ENCODE measurements at places on chromosomes 13 and 19.

DNA sequence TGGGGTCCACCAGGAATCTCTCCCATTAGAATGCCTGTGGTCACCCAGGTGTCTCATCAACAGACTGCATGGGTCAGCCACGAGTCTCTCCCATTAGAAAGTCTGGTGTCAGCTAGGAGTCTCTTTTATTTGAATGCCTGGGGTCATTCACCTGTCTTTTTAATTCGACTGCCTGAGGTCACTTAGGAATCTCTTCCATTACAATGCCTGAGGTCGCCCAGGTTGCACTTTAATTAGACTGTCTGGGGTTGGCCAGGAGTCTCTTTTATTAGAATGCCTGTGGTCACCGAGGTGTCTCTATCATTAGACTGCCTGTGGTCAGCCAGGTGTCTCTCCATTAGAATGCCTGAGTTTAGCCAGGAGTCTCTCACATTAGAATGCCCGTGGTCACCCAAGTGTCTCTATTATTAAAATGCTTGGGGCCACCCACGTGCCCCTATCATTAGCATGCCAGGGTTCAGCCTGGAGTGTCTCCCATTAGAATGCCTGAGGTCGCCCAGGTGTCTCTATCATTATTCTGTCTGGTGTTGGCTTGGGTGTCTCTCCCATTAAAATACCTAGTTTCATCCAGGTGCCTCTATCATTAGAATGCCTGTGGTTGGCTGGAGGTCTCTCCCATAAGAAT lies 1474.3 kb downstream of the UQCRFS1 start:
- H3K4me1 ChIP-seq = no peaks in the 10 kb centered on the region
- H3K27me3 ChIP-seq = no peaks in the 10 kb centered on the region
- peaks cover 56% of the 10 kb centered on the region for H3K36me3 ChIP-seq
- H3K27ac ChIP-seq = no peak overlapping the region

DNA sequence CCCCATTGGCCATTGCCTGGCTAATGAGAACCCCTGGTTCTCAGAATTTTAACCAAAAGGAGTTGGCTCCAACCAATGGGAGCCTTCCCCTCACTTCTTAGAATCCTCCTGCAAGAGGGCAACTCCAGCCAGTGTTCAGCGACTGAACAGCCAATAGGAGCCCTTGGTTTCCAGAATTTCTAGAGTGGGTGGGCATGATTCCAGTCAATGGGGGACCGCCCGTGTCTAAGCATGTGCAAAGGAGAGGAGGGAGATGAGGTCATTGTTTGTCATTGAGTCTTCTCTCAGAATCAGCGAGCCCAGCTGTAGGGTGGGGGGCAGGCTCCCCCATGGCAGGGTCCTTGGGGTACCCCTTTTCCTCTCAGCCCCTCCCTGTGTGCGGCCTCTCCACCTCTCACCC lies 9.5 kb upstream of the SWSAP1 start:
- H3K27ac ChIP-seq = no peak overlapping the region
- no peaks in the 10 kb centered on the region for H3K4me1 ChIP-seq
- H3K4me3 ChIP-seq = no peak overlapping the region
- no peaks in the 10 kb centered on the region for H3K27me3 ChIP-seq
- H3K36me3 ChIP-seq = no peaks in the 10 kb centered on the region
- DNase-seq = no peak

DNA sequence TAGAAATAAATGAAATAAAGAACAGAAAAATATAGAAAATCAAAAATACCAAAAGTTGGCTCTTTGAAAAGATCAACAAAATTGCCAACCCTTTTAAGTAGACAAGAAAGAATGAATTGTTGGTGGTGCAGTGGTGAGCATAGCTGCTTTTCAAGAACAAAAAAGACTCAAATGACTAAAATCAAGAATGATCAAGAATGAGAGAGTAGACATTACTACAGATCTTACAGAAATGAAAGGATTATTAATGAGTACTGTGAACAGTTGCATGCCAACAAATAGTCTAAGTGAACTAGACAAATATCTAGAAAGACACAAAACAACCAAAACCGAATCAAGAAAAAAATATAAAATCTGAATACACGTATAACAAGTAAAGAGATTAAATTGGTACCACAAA lies 53.9 kb downstream of the FNDC3A start:
- H3K27ac ChIP-seq = no peak overlapping the region
- H3K4me3 ChIP-seq = no peak overlapping the region
- no peaks in the 10 kb centered on the region for H3K4me1 ChIP-seq
- H3K27me3 ChIP-seq = no peaks in the 10 kb centered on the region
- H3K36me3 ChIP-seq = peaks cover 6% of the 10 kb centered on the region
- no peak for DNase-seq

DNA sequence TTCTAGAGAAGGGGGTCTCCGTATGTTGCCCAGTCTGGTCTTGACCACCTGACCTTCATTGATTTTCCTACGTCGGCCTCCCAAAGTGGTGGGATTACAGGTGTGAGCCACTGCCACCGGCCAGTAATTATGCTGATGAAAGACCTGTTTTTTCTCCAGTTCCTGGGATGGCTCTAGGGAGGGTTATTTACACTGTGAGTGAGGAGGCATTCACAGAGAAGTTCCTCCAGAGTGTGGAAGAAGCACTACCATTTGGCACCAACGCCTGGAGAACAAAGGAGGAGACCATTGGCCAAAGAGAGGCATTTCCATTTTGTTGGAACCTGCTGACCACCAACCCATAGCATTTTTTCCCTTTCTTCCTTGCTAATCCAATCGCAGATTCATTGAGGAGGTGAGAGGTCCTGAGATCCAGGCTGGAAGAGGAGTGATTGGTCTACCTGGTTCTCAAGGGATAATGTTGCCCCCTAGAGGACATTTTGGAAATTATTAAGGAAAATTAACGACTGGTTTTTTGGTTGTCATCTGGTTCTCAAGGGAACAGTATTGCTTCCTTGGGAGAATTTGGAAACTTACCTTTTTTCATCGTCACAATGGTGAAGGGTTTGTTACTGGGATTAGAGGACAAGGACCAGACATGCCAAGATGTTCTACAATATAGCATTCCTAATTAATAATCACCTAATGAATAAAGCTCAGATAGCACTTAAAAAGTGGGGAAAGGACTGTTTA lies 5.5 kb upstream of the SAE1 start:
- no peaks in the 10 kb centered on the region for H3K27me3 ChIP-seq
- peaks cover 6% of the 10 kb centered on the region for H3K4me1 ChIP-seq

- no peaks in the 10 kb centered on the region for H3K27me3 ChIP-seq
- DNase-seq = no peak
- peak overlapping the region; percentile 78 for H3K4me3 ChIP-seq
- peaks cover 1% of the 10 kb centered on the region for H3K36me3 ChIP-seq
Observed at GRCh38 chr19:15296841-15297415, 35.4 kb downstream of the BRD4 start.

DNA sequence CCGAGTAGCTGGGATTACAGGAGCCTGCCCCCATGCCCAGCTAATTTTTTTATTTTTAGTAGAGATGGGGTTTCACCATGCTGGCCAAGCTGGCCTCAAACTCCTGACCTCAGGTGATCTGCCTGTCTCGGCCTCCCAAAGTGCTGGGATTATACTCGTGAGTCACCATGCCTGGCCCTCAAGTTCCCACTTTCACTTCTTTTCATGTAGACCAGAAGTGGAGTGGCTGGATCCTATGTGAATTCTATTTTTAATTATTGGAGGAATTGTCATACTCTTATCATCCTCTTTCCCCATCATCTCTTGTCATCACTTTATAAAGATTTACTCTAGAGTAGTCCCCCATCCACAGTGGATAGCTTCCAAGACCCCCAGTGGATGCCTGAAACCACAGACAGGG lies 12.8 kb upstream of the SIGLEC10 start:
- no peak overlapping the region for H3K4me3 ChIP-seq
- H3K27me3 ChIP-seq = peaks cover 1% of the 10 kb centered on the region
- DNase-seq = no peak
- H3K36me3 ChIP-seq = no peaks in the 10 kb centered on the region
- no peak overlapping the region for H3K27ac ChIP-seq

- no peak overlapping the region for H3K27ac ChIP-seq
- DNase-seq = no peak
- peaks cover 4% of the 10 kb centered on the region for H3K4me1 ChIP-seq
- no peaks in the 10 kb centered on the region for H3K27me3 ChIP-seq
- peaks cover 92% of the 10 kb centered on the region for H3K36me3 ChIP-seq
Observed at GRCh38 chr13:45974500-45974899, 78.0 kb downstream of the ZC3H13 start.

DNA sequence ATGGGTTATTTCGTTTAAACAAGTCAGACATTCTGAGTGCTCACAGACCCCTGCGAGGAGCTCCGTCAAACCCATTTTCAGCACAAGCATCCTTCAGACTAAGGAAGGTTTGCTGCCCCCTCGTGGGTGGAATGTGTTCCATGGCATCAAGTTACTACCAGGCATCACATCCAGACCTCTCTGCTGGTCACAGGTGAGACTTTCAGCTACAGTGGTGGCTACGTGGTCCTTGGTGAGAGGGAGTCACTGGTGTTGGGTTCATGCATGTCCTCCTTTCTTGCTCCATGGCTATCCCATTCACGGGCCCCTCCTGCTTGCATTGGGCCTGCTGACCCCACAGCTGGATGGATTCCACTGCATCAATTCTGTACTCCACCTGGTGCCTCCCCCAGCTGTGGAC lies 9.1 kb upstream of the LILRB5 start:
- peaks cover 4% of the 10 kb centered on the region for H3K4me1 ChIP-seq
- DNase-seq = peak; percentile 39
- peaks cover 12% of the 10 kb centered on the region for H3K27me3 ChIP-seq
- no peaks in the 10 kb centered on the region for H3K36me3 ChIP-seq
- H3K27ac ChIP-seq = no peak overlapping the region

DNA sequence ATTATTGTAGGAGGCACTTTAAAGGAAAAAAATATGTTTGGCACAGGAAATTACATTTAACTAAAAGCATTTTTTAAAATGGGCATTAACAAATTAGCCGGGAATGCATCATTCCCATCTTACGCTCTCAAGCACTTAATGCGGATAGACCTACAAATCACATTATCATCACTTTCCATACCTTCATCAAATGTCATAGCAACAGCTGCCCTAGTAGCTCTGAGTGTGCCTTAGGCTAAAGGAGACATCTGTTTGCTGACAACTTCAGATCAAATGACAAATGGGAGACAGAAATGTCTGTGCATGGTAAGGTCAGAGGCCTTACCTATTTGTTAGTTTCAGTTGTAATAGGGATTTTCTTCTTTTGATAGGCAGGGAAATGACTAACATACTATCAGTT lies 773.2 kb upstream of the SLC10A2 start:
- no peak for DNase-seq
- no peak overlapping the region for H3K27ac ChIP-seq
- H3K4me1 ChIP-seq = no peaks in the 10 kb centered on the region

DNA sequence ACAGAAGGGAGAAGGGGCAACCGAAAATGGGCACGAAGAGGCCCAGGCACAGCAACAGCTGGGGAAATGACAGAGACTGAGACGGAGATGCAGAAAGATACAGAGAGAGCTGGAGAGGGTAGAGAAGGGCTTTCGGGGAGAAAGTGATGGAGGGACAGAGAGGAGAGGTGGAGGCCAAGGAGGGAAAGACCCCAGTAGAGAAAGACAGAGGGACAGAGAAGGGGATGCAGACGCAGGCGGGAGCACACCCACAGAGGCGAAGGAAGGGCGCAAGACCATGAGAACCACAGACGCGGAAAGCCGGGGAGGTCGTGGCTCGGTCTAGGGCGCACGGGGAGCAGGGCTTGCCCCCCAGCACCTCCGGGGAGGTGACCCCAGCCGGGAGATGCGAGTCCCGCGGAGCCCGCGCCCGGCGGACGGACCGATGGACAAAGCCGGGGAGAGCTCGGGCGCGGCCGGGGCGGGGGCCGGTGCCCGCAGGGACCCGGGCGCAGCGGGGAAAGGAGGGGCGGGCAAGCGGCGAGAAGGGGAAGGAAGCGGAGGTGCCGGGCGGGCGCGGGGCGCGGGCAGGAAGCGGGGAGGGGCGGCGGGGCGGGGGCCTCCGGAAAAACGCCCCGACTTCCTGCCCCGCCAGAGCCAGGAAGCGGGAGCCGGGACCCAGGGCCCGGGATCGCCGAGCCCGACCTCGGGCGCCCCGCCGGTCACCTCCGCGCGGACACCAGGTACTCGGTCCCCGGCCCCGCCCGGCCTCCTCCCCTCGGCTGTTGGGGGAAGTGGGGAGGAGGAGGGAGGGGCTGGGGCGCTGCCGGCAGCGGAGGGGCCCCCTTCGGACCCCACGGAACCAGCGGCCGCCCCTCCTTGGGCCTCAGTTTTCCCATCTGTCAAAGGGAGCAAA lies at the start of gene ARHGEF1:
Gene ARHGEF1 (plus strand): TSS at position 617 of the 895 bp plus-strand sequence. CDS start 4,899 bp downstream, outside the sequence.
- peaks cover 21% of the 10 kb centered on the region for H3K36me3 ChIP-seq
- H3K4me3 ChIP-seq = peak within 1 kb of the TSS; percentile 100
- H3K4me1 ChIP-seq = peaks cover 62% of the 10 kb centered on the region

DNA sequence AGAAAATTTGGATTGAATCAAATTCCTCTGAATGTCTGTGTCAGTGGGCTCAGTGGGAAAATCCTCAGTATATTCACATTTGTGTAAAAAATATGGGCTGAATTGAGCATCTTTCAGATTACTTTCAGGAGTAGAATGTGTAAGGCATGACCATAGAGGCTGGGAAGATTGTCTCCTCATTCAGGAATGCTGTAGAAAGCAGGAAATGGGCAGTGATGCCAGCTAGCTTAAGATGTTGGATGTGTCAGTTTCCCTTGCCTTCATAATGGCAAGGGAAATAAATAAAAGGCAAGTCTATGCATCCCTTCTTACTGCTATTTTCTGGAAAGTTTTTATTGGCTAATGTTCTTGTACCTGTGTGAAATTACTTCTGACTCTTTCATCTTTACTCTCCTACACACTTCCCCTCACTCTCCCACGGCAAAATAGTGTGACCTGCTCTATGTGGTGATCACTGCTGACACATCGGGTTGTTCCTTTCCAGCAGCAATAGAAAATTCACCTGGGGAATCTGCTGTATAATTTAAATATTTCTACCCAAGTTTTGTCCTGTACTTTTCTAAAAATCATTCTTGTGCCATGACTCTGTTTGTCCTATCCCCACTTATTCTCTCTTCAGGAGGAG lies 103.2 kb downstream of the LMO7 start:
- H3K27me3 ChIP-seq = no peaks in the 10 kb centered on the region
- H3K27ac ChIP-seq = no peak overlapping the region
- H3K36me3 ChIP-seq = peaks cover 16% of the 10 kb centered on the region
- H3K4me3 ChIP-seq = no peak overlapping the region

GRCh38 chr19:57615346-57615745 lies 1.3 kb downstream of the ZNF134 start:
- no peaks in the 10 kb centered on the region for H3K27me3 ChIP-seq
- H3K36me3 ChIP-seq = peaks cover 61% of the 10 kb centered on the region
- DNase-seq = no peak
- peak overlapping the region; percentile 90 for H3K4me3 ChIP-seq
- peaks cover 39% of the 10 kb centered on the region for H3K4me1 ChIP-seq

GRCh38 chr13:41648314-41648935 lies 191.1 kb downstream of the RGCC start:
- H3K27ac ChIP-seq = no peak overlapping the region
- no peaks in the 10 kb centered on the region for H3K4me1 ChIP-seq
- no peaks in the 10 kb centered on the region for H3K36me3 ChIP-seq
- DNase-seq = no peak
- H3K4me3 ChIP-seq = no peak overlapping the region

GRCh38 chr13:40922437-40923040 lies 96.6 kb downstream of the ELF1 start:
- peak overlapping the region; percentile 72 for H3K4me3 ChIP-seq
- peak overlapping the region; percentile 27 for H3K27ac ChIP-seq
- H3K27me3 ChIP-seq = no peaks in the 10 kb centered on the region
- peak; percentile 11 for DNase-seq
- H3K36me3 ChIP-seq = no peaks in the 10 kb centered on the region

Data from naive thymus-derived CD8-positive, alpha-beta T cell (primary cell).